ENCODE measurements at places on chromosomes 3 and 15. TPM values are rescaled to one million over a fixed set of nuclear protein-coding genes. Genes with fewer than 3 reads are reported as not detected.
A peak's percentile ranks its signal among the peaks of the same experiment; 100 is the strongest.

GRCh38 chr3:142134799-142135325 lies 14.5 kb downstream of the TFDP2 start:
- DNase-seq = no peak

LINGO1 gene
- 30.1 TPM for total RNA-seq

GRCh38 chr3:2765002-2765579 lies 345.1 kb downstream of the IL5RA start:
- peak; percentile 34 for DNase-seq

GRCh38 chr3:66098436-66098835 lies 59.7 kb upstream of the MAGI1 start:
- DNase-seq = no peak

GRCh38 chr15:41631880-41632470 lies 28.2 kb upstream of the MGA start:
- no peak for DNase-seq

C3orf62 gene
- 6.6 TPM for total RNA-seq

DNA sequence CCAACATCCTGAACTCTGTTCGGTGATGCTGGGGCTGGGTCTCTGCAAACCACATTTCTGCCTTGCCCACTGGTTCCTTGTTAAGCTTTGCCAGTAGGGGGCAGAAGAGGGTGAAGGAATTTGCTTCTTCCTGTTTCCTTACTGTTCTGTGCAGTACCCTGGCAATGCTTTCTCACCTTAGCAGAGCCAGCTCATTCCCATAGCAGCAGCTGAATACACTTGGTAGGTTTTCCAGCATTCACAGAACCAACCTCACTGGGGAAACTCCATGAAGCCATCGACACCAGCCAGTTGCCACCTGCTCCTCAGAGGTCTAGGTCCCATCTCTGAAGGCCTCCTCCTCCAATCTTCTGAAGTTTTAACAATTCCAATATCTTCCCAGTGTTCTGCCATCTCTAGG lies 308.4 kb downstream of the PDCD6IP start:
- peak; percentile 24 for DNase-seq

DNA sequence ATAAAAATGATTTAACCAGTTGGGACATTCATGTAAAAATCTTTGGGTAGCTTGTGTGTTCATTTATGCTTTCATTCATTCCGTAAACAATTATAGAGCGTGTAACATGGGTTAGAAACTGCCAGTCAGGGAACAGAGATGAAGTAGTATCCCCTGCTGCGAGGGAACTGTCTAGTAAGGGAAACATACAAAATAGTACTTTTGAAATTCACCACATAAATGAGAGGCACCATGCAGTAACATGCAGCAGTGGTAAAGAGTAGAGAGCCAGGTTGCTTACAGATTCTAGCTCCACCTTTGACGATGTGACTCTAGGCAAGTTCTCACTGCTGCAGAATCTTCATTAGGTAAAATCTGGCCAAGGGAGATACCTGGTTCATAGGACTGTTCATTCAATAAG lies 938 bp downstream of the DZIP3 start:
- peak; percentile 14 for DNase-seq

CYP1A1 gene
- total RNA-seq = 0.18 TPM

TM4SF1 gene
- 22.4 TPM for total RNA-seq

CFAP161 gene
- 2.6 TPM for total RNA-seq

GRCh38 chr3:99714146-99714545 lies 75.8 kb downstream of the COL8A1 start:
- no peak for DNase-seq

AGTR1 gene
- total RNA-seq = 7.1 TPM

GRCh38 chr3:177665122-177665808 lies 468.0 kb upstream of the TBL1XR1 start:
- DNase-seq = no peak

DNA sequence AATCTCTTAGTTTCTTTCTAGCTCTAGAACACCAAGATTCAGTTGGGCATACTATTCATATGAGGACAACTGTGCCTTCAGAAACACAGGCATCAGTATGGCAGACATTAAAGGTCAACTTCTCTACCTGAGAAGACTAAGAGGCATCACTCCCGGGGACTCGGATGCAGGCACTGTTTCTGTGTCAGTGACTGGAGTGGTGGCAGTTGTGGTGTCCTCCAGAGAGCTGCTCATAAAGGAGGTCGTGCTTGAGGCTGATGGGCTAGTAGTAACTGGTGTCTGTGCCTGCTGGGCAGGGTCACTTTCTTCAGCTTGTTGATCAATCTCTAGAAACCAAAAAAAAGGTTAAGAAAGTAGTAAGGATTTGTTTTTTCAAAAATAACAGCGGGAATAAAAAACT lies 75.2 kb downstream of the FBXL22 start:
- no peak for DNase-seq

DNA sequence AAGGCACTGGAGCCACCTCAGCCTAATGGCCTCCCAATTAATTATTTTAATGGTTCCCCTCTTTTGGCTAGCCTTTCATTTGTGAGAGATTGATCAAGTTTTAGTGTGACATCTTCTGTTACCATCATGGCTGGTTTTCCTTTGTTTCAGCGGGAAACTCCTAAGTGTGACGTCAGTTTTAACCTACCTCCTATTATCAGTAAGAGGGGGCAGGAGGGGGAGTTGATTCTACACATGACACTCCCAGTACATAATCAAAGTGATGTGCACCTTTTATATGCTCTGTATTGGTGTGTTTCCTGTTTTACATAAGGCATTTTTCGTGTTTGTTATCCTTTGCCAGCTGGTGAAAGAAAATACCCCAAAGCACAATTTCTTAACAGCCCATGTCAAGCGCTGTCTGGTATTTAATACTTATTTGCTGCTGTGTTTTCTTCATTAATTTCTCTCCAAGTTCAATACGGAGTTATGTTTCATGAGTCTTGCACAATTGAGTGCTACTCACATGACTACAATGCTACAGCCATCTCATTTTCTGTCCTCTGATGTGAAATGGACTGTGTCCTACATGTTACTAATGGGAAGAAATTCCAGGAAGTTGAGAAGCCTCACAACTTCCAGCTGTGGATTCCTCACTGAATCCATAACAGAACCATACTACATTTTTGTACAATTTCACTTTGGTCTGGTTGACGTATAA lies 52.2 kb upstream of the POLR2M start:
- no peak for DNase-seq

DNA sequence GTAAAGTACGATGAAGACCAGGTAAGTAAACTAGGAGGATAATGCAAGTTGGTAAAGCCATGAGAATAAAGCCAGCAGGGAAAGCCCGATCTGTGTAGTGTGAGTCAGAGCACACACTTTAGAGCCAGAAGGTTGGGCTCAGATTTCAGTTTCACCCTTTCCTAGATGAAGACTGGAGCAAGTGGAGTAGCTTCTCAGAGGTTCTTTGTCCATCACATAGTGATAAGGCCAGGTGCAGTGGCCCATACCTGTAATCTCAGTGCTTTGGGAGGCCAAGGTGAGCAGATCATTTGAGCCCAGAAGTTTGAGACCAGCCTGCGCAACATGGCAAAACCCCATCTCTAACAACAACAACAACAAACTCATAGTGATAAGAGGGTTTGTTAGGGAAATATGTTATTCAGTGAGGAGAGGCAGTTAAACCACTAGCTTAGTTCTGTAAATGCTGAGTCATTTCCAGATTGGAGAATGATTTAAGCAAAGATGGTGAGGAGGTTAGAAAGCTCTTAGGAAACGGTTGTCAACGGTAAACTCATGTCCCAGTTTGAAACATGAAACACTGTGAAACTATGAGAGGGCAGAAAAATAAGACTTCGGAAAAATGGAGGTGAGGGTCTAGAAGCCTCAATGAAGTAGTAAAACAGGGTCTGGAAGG lies 39.0 kb downstream of the IL12A start:
- DNase-seq = no peak

DNA sequence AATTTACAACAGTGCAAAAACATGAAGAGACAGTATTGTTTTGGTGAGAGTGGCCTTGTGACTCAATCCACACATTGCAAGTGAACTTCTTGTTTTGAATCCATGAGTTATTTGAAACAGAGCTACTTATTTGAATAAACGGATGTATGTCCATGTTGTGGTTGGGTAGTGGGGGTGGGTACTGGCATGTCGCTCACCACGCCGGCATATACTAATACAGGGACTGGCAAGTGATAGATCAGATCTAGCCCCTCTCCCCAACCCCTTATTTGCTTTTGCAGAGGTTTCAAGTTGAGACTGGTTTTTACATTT lies 83.8 kb downstream of the EDEM1 start:
- DNase-seq = no peak

GRCh38 chr3:32457971-32458471 lies 44.6 kb downstream of the CMTM6 start:
- no peak for DNase-seq

DNA sequence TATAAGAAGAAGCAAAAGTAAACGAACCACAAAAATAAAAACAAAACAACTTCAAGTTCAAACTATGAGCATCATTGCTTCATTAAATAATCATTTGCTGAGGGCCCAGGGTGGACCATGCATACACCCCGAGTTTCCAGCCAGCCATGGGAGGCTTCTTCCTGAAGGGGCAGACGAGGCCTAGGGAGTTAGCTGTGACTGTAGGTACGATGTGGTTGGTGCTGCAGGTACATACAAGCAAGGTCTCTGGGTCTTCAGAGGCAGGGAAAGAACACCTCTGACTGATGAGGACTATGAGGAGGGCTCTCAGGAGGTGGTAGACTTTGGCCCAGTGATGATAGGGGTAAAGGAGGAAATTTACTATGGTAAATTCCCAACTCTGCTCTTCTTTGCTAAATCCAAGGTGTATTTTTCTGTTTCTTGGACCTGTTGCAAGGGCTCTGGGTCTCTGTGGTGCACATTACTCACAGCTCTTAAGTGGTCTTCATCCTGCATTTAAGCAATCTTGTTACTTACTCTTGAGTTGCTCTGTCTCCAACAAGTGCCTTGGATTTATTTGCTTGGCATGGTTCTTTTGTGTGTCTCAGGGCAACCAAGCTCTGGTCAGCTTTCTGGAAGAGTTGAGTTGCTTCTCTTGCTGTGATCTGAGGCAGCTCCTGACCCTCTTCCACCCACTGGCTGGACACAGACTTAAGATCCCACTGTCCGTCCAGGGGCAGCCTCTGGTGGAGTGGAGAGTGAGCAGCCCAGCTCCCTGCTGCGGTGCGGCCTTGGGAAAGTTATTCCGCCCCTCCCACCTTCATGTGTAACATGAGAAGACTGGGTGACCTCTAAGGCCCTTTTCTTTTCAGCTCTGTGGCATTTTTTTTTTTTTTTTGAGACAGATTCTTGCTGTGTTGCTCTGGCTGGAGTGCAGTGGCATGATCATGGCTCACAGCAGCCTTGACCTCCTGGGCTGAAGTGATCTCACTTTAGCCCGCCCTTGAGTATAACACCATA lies 56.1 kb upstream of the KIF23 start:
- DNase-seq = no peak

GRCh38 chr15:70797464-70797863 lies 34.1 kb upstream of the UACA start:
- no peak for DNase-seq

DNA sequence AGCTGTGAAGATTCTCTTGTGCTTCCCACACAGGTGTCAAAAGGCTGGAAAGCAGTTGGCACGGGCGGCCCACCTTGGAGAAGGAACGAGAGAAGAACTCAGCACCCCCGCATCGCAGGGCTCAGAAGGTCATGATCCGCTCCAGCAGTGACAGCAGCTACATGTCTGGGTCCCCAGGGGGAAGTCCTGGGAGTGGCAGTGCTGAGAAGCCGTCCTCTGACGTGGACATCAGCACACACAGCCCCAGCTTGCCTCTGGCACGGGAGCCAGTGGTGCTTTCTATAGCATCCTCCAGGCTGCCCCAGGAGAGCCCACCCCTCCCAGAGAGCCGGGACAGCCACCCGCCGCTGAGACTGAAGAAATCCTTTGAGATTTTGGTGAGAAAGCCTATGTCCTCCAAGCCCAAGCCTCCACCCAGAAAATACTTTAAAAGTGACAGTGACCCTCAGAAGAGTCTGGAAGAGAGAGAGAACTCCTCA lies 31.4 kb downstream of the STARD5 start:
- no peak for DNase-seq

ROPN1 gene
- not detected for total RNA-seq

ARRDC4 gene
- total RNA-seq = 20.4 TPM

- DNase-seq = no peak
Observed at GRCh38 chr3:61665121-61665520, 103.8 kb downstream of the PTPRG start.

TMEM40 gene
- total RNA-seq = not detected

- DNase-seq = no peak
Observed at GRCh38 chr3:173933113-173933512, 535.6 kb downstream of the NLGN1 start.

DNA sequence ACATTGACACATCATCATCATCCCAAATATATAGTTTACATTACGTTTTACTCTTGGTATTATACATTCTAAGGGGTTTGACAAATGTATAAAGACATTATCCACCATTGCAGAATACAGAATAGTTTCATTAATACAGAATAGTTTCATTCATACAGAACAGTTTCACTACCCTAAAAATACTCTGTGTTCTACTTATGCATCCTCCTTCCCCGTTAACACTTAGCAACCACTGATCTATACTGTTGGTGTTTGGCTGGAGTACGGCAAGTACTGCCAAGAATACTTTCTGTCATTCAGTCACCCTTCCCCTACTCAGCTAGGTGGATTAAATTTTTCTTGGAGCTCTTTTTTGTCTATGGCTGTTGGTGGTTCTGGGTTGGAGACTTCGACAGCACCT lies 33.4 kb downstream of the LEKR1 start:
- DNase-seq = no peak

GRCh38 chr3:100971798-100972197 lies 21.4 kb downstream of the ABI3BP start:
- DNase-seq = no peak

SELENOS gene
- 28.8 TPM for total RNA-seq

GRCh38 chr3:59996056-59996455 lies 946.2 kb upstream of the CFAP20DC start:
- no peak for DNase-seq

DNA sequence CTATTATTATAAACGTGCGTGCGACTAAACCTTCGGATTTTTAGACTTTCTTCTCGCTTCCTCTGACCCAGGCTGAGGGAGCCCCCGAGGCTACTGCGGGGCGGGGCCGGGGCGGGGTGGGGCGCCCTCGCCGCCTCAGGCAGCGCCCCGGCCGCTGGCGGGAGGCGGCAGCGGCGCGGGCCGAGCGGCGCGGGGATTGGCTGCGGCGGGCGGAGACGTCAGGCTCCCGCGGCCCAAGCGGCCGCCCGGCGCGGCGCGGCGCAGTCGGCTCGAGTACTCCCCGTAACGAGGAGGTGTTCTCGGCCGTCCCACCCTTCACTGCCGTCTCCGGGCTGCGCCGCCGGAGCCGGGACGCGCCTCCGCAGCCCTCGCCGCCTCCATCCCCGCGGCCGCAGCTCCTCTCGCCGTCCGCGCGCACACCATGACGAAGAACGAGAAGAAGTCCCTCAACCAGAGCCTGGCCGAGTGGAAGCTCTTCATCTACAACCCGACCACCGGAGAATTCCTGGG lies at the start of gene ATP1B3:
Gene ATP1B3 (plus strand): TSS at position 263 of the 510 bp plus-strand sequence. CDS start 159 bp downstream, at position 422.
- DNase-seq = peak; percentile 92

GRCh38 chr3:25901796-25902195 lies 111.9 kb downstream of the OXSM start:
- DNase-seq = no peak

Measured in cerebellum (tissue), 4 donors.